Stimulated activated CD4-positive, alpha-beta T cell treated with anti-CD3 and anti-CD28 coated beads, Interleukin-2, amount 100 ng/mL, for 24 hours (primary cell): ENCODE measurements at places on chromosomes 4 and X.
A peak's percentile ranks its signal among the peaks of the same experiment; 100 is the strongest.

- DNase-seq, result no peak
Observed at GRCh38 chrX:134544135-134544512, 84.2 kb downstream of the HPRT1 start.

- no peak for DNase-seq
Observed at GRCh38 chr4:30402276-30402675, 317.9 kb upstream of the PCDH7 start.

- peak; percentile 73 for DNase-seq
Observed at GRCh38 chrX:12950851-12951594, 23.9 kb upstream of the TMSB4X start.

DNA sequence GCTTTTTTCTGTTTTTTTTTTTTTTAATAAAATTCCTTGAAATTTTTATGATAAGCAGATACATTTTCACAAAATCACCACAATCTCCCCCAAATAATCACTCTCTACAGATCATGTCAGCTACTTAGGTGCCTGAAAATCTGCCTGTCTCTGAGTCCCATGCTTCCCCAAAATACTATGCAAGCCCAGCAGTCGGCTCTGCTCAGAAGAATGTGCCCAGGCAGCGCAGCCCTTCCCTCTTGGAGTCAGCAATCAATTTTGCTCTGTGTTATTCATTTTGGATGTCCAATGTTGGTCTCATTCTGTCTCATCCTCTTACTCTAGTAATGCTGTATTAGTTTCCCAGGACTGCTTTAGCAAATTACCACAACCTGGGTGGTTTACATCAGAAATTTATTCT is 24.9 kb upstream of the C1QTNF7 start:
- no peak for DNase-seq

- DNase-seq, result no peak
Observed at GRCh38 chrX:97268182-97268680, 384.5 kb downstream of the RPA4 start.

DNA sequence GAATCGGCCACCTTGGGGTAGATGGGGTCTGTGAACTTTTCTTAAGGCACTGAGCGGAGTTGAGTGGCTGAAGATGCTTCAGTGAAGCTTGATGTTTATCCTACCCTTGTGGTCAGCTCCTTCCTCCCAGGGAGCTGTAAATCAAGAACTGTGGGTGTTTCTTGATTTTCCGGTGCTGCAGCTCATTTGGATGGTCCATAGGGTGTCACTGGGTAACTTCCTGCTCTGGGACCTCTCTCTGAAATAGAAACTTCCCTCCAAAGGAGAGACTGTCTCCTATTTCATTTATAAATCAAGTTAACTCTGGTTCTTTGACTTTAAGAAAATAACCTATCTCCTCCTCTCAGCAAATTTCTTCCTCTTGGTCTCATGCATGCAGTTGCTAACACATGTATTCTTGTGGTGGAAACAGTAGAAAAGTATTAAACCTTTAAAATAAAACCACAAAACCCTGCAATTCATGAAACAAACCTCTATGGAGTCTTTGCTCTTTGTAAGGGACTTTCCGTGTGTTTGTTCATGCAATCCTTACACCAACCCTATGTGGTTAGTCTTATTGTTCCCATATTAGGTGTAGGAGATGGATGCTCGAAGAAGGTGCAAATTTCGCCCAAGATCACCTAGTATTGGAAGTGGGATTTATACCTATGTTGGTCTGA is 110.3 kb downstream of the SHROOM3 start:
- DNase-seq, result no peak
